Body of pancreas (tissue), 4 donors: ENCODE measurements at places on chromosomes 5 and 9. TPM values are rescaled to one million over a fixed set of nuclear protein-coding genes. Genes with fewer than 3 reads are reported as not detected.

The PRR7 gene
- total RNA-seq, result 1.3 TPM

The GPR150 gene
- total RNA-seq, result 6.0 TPM

The SAXO1 gene
- total RNA-seq, result not detected

The SHC3 gene
- 5.7 TPM for total RNA-seq

The SEMA5A gene
- total RNA-seq, result 40.2 TPM

The GZMA gene
- not detected for total RNA-seq

The PCDHGC4 gene
- 1.6 TPM for total RNA-seq

The SPZ1 gene
- not detected for total RNA-seq

GRCh38 chr9:130461218-130461630 is 16.5 kb downstream of the ASS1 start:
- H3K4me3 ChIP-seq, result no peak overlapping the region
- H3K4me1 ChIP-seq, result peaks cover 4% of the 10 kb centered on the region
- H3K36me3 ChIP-seq, result no peaks in the 10 kb centered on the region

DNA sequence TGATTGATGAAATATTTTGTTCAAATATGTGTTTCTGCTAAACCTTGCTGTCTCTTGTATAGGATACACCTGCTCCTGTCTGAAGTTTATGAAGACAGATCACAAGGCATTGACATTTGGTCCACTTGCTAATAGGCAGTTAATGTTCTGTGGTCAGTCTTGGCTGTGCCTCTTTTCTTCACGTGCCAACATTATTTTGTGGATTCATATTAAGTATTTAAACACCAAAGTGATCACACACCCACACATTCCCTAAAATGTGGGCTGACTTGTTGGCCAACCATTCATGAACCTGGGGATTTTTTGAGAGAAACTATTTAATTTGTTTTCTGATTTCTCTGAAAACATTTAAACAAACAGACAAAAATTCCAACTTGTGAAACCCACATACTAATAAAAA is 33.7 kb downstream of the ZNF462 start:
- H3K27me3 ChIP-seq, result no peaks in the 10 kb centered on the region
- H3K36me3 ChIP-seq, result no peaks in the 10 kb centered on the region
- no peaks in the 10 kb centered on the region for H3K4me1 ChIP-seq

DNA sequence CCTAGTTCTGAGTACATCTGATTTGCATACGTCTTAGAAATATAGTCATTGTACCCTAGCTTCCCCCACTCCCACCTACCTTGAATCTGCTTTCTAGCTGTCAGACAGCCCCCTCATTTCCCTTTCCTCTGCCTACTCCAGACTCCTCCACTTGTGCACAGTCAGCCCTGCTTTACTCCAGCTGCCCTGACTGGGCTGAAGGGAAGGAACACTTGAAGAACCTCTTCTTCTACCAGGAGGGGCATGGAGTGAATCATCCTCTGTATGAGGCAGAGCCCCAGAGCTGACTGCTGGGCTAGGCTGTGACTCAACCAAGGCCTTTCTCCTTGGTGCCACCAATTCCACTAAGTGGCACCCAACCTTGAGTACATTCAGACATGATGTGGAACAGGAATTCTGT is 18.1 kb upstream of the ZFR start:
- no peaks in the 10 kb centered on the region for H3K36me3 ChIP-seq
- H3K27ac ChIP-seq, result no peak overlapping the region
- no peaks in the 10 kb centered on the region for H3K4me1 ChIP-seq
- no peak overlapping the region for H3K4me3 ChIP-seq
- DNase-seq, result no peak

- H3K27me3 ChIP-seq, result no peaks in the 10 kb centered on the region
- H3K27ac ChIP-seq, result no peak overlapping the region
- no peak for DNase-seq
- no peaks in the 10 kb centered on the region for H3K4me1 ChIP-seq
Observed at GRCh38 chr5:94191604-94192003, 426.8 kb downstream of the KIAA0825 start.

- DNase-seq, result no peak
- H3K4me1 ChIP-seq, result no peaks in the 10 kb centered on the region
- H3K27me3 ChIP-seq, result no peaks in the 10 kb centered on the region
- no peak overlapping the region for H3K4me3 ChIP-seq
Observed at GRCh38 chr5:41728281-41728680, 141.9 kb downstream of the OXCT1 start.

DNA sequence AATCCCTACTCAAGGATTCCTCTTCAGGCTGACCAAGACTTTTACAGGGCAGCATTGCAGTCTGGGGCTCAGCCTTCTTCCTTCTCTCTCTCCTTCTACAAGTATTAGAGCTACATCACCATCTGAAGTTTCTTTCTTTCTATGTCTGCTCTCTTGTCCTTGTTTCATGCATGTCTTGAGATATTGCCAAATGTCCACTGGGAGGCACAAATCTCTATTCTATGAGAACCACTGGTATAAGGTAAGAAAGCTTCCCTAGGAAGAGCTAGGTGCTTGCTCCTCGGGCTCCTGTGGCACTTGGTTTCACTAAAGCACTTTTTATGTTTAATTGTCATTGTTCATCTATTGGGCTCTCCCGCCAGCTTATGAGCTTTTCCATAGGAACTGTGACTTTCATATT is 289.2 kb upstream of the PCSK5 start:
- no peaks in the 10 kb centered on the region for H3K4me1 ChIP-seq
- no peak overlapping the region for H3K27ac ChIP-seq
- no peak overlapping the region for H3K4me3 ChIP-seq
- no peaks in the 10 kb centered on the region for H3K27me3 ChIP-seq
- no peaks in the 10 kb centered on the region for H3K36me3 ChIP-seq
- DNase-seq, result no peak

GRCh38 chr9:131204285-131204684 is 72.0 kb downstream of the FAM78A start:
- no peak overlapping the region for H3K4me3 ChIP-seq
- H3K27me3 ChIP-seq, result no peaks in the 10 kb centered on the region
- H3K27ac ChIP-seq, result no peak overlapping the region
- H3K36me3 ChIP-seq, result peaks cover 12% of the 10 kb centered on the region
- no peaks in the 10 kb centered on the region for H3K4me1 ChIP-seq

GRCh38 chr5:85663708-85664031 is 954.1 kb upstream of the COX7C start:
- H3K4me1 ChIP-seq, result no peaks in the 10 kb centered on the region
- no peak overlapping the region for H3K27ac ChIP-seq
- no peaks in the 10 kb centered on the region for H3K36me3 ChIP-seq
- H3K4me3 ChIP-seq, result no peak overlapping the region
- DNase-seq, result no peak
- H3K27me3 ChIP-seq, result no peaks in the 10 kb centered on the region

DNA sequence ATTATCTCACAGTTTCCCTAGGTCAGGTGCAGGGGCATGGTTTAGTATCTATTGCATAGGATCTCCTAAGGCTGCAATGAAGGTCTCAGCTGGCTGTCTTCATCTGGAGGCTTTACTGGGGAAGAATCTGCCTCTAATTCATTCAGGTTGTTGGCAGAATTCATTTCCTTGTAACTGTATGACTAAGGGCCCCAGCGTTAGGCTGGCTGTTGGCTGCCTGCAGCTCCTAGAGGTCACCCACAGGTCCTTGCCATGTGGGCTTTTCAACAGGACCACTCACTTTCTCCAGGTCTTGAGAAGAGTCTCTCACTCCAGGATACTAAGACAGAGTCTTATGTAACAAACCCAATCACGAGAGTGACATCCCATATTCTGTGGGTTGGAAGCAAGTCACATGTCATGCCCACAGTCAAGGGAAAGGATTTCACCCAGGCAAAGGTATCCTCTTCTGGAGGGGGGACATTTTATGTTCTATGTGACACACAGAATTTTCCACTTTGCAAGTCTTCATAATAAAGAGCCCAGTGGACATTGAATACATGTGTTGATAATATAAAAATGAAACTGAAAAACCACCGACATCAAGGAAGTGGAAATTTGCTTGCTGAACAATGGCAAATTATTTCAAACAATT is 38.2 kb downstream of the HMHB1 start:
- no peak for DNase-seq
- H3K4me1 ChIP-seq, result no peaks in the 10 kb centered on the region
- no peak overlapping the region for H3K27ac ChIP-seq
- no peaks in the 10 kb centered on the region for H3K36me3 ChIP-seq
- H3K27me3 ChIP-seq, result no peaks in the 10 kb centered on the region

DNA sequence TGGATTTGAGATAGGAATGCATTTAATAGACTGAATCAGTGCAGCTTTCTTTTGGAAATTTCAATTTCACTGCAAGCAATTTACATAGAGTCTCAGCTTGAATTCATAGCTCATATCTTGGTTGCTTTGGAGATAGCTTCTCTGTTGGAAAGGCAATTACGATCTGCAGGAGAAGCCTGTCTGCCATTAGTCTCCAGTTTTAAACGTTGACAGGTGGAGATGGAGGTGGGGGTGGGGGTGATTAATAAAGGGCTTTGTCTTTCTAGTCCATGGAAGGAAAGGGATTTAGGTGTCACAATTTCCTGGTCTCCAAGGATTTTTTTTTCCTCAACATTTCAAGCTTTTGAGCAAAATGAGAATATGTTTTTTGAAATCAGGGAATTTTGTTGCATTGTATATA is 184.7 kb downstream of the CARTPT start:
- no peak overlapping the region for H3K4me3 ChIP-seq
- H3K27me3 ChIP-seq, result no peaks in the 10 kb centered on the region
- H3K27ac ChIP-seq, result no peak overlapping the region
- no peak for DNase-seq
- H3K36me3 ChIP-seq, result no peaks in the 10 kb centered on the region
- peaks cover 22% of the 10 kb centered on the region for H3K4me1 ChIP-seq

GRCh38 chr5:146877783-146878475 is 628 bp downstream of the PPP2R2B start:
- peaks cover 13% of the 10 kb centered on the region for H3K4me1 ChIP-seq
- H3K4me3 ChIP-seq, result peak overlapping the region; percentile 44
- H3K36me3 ChIP-seq, result no peaks in the 10 kb centered on the region
- H3K27ac ChIP-seq, result no peak overlapping the region

DNA sequence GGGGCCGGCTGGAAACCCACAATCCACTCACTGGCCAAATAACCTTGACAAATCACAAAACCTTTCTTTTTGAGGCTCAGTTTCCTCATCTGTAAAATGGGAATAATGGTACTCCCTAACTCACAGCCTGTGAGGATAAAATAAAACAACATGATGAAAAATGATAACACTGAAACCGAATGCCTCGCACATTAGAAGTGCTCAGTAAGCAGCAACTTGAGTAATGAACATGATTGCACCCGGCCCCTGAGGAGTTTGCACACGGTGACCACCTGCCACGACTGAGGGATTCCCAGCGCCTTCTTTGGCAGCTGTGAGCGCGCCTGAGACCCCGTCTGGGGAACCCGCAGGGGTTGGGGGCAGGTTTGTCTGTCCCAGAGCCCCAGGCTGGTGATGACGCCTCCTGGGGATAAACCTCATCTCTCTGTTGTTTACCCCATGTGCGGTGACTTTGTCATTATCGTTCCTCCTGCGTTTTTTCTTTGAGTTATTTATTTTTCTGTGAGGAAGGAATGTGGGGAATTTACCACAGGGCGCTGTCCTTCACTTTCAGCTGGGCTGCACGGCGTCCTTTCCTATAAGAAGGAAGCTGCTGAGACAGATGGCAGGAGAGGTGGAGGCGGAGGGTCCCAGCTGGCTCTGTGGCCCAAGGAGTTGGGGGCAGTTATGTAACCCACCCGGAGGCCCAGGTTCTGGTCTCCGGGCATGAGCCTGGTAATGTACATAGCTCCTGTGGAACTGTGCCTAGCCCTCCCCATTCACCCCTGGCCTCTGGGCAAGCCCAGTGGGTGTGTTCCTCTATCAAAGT is 3.0 kb upstream of the SYNPO start:
- DNase-seq, result peak; percentile 66
- no peaks in the 10 kb centered on the region for H3K36me3 ChIP-seq
- peak overlapping the region; percentile 86 for H3K27ac ChIP-seq
- H3K27me3 ChIP-seq, result no peaks in the 10 kb centered on the region

GRCh38 chr9:86521977-86522376 is 167.8 kb upstream of the TUT7 start:
- no peak for DNase-seq
- no peaks in the 10 kb centered on the region for H3K27me3 ChIP-seq
- no peak overlapping the region for H3K4me3 ChIP-seq
- no peaks in the 10 kb centered on the region for H3K36me3 ChIP-seq

GRCh38 chr5:86880785-86881492 is 263.2 kb downstream of the COX7C start:
- H3K4me3 ChIP-seq, result no peak overlapping the region
- H3K27me3 ChIP-seq, result no peaks in the 10 kb centered on the region
- H3K4me1 ChIP-seq, result no peaks in the 10 kb centered on the region
- no peak overlapping the region for H3K27ac ChIP-seq
- peak; percentile 21 for DNase-seq

DNA sequence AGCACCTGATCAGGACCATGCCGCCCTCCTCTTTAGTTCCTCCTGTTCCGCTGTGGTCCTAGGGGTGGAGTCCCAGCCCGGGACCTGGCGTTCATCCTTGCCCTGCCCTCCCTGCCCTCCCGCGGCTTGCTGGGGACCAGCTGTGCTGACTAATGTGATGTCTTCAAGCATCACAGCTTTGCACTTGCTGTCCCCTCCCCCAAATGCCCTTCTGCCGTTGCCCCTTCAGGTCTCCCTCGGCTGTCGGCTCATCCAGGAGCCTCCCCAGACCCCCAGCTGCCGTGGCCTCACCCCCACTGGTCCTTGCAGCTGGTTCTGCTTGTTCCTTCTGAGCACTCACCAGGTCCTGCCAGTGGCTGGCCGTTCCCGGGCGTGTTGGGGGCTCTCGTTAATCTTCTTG is 19.9 kb downstream of the RXRA start:
- DNase-seq, result peak; percentile 40
- H3K27me3 ChIP-seq, result no peaks in the 10 kb centered on the region

GRCh38 chr5:138606378-138607064 is 31.3 kb upstream of the HSPA9 start:
- no peak overlapping the region for H3K4me3 ChIP-seq
- no peaks in the 10 kb centered on the region for H3K27me3 ChIP-seq
- no peaks in the 10 kb centered on the region for H3K36me3 ChIP-seq
- no peak overlapping the region for H3K27ac ChIP-seq
